ENCODE measurements at places on chromosomes 5 and 9.

DNA sequence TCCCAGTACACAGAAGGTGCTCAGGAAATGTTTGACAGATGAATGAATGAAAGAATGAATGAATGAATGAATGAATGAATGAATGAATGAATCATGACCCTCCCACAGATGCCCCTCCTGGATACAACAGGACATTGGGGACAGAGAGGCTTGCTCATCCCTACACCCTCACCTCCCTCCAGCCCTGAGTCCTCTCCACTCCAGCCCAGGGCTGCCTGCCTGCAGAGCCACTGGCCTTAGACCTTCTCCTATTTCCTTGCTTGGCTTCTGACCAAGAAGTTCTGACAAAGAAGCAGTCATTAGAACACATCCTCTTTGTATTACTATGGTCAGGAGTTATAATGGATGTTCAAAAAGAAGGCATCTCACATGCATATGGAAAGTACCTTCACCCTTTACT is 240.7 kb upstream of the DAPK1 start:
- H3K27me3 ChIP-seq: no peaks in the 10 kb centered on the region
- no peak overlapping the region for H3K4me3 ChIP-seq
- no peak overlapping the region for H3K27ac ChIP-seq
- H3K4me1 ChIP-seq: peaks cover 25% of the 10 kb centered on the region
- H3K36me3 ChIP-seq: no peaks in the 10 kb centered on the region

DNA sequence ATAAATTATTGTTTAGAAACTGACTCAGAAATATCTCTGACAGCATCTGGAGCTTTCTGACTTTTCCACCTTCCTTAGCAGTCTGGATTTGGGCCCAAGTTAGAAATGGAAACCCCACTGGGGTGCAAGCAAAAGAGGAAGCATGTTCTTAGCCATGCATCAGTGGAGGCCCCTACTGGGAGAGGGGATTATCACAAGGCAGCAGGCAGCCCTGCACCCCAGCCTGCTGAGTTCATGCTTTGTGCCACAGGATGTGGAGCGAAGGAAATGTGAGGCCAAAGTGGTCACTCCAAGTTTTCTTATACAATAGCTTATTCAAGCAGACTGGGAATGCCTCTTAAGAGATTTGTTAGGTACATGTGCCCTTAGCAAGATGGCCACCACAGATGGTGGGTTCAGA is 146.5 kb upstream of the TLX3 start:
- H3K4me3 ChIP-seq: no peak overlapping the region
- H3K36me3 ChIP-seq: no peaks in the 10 kb centered on the region
- 0 out of 2 replicates have a peak, but pooled peaks cover 2% of the 10 kb centered on the region for H3K4me1 ChIP-seq
- H3K27ac ChIP-seq: no peak overlapping the region

DNA sequence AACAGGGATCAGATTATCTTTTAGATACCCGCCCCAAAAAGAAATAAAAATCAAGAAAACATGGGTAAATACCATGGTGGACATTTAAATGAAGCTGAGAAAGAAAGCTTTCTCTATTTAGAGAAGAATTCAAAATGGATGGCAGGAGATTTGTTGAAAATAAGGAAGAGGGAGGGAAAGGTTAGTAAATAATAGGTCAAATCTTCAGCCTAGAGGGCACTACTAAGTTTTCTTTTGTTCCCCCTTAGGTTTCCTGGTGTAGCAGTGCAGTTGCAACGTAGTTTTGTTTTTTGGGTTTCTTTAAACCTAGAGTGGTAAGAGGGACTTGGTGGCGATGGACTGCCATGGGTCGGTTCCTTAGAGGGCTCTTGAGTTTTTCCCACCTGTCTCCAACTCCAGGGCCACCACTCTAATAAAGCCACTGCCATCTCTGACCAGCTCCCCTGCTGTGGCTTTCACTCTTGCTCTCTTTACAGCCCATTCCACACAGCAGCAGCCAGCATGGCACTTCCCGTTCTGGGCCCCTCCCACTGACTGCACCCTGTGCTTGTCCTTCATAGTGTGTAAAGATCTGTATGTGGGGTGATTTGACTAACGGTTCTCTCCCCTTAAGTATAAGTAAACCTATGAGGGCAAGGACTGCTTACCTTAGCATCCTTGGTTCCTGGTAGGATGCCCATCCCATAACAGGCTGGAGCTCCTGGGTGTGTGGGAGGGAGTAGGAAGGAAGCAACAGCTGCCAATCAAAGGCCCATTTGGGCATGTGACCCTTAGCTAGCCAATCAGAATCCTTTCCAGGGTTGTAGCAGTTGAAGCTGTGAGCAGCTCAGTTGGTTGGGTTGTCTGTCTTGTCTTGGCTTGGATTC is 118.3 kb downstream of the SLC1A3 start:
- no peak overlapping the region for H3K27ac ChIP-seq
- no peak overlapping the region for H3K4me3 ChIP-seq
- no peaks in the 10 kb centered on the region for H3K4me1 ChIP-seq
- no peaks in the 10 kb centered on the region for H3K36me3 ChIP-seq

GRCh38 chr9:31669311-31669710 is 715.1 kb upstream of the ACO1 start:
- H3K36me3 ChIP-seq: no peaks in the 10 kb centered on the region
- no peak for DNase-seq
- no peak overlapping the region for H3K4me3 ChIP-seq
- H3K27ac ChIP-seq: no peak overlapping the region

DNA sequence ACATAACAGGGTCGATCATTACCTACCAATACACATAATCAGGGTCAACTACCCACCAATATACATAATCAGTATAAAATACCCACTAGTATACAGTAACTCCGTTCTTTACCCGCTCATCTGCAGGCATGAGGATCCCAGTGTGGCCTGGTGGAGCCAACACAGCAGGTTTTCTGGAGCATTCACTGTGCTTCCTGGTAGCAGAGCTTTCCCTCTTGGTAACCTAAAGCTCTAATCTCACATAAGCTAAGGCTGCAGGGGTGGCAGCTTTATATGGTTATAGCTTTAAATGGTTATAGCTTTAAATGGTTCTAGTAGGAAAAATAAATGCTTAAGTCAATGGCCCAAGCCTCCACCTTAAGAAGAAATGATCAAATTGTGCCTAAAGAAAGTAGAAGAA is 11.9 kb downstream of the LCN1 start:
- H3K4me1 ChIP-seq: no peaks in the 10 kb centered on the region
- H3K27me3 ChIP-seq: peaks cover 19% of the 10 kb centered on the region
- H3K27ac ChIP-seq: no peak overlapping the region
- no peak for DNase-seq
- H3K36me3 ChIP-seq: no peaks in the 10 kb centered on the region

DNA sequence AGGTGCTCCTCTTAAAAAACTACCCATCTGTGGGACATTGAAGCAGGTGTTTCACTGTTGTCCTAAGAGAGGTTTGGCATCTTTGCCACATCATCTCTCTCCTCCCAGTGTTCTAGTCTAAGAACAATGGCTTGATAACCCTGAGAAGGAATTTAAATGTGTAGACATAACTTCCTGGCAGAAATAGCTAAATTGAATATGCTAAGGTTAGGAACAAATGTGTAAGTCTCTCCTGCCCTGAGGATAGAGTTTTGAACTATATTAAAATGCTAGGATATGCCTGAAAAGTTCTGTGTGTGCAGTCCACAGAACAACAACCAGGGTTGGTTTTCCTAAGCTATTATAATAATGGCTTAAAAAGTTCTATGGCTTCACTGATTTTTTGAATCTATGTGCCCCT is 106.6 kb downstream of the LRRC70 start:
- H3K4me1 ChIP-seq: 0 out of 2 replicates have a peak, but pooled peaks cover 3% of the 10 kb centered on the region
- H3K27ac ChIP-seq: no peak overlapping the region
- H3K27me3 ChIP-seq: no peaks in the 10 kb centered on the region
- H3K4me3 ChIP-seq: no peak overlapping the region

- no peak overlapping the region for H3K4me3 ChIP-seq
- H3K27me3 ChIP-seq: no peaks in the 10 kb centered on the region
- no peak overlapping the region for H3K27ac ChIP-seq
- no peaks in the 10 kb centered on the region for H3K4me1 ChIP-seq
- no peak for DNase-seq
These were observed 129.1 kb upstream of the FSTL4 start for GRCh38 chr5:133741396-133741795.

- H3K4me1 ChIP-seq: peaks cover 25% of the 10 kb centered on the region
- no peaks in the 10 kb centered on the region for H3K27me3 ChIP-seq
- DNase-seq: peak; percentile 47
These were observed 4.2 kb upstream of the PTGES start for GRCh38 chr9:129757045-129757444.

DNA sequence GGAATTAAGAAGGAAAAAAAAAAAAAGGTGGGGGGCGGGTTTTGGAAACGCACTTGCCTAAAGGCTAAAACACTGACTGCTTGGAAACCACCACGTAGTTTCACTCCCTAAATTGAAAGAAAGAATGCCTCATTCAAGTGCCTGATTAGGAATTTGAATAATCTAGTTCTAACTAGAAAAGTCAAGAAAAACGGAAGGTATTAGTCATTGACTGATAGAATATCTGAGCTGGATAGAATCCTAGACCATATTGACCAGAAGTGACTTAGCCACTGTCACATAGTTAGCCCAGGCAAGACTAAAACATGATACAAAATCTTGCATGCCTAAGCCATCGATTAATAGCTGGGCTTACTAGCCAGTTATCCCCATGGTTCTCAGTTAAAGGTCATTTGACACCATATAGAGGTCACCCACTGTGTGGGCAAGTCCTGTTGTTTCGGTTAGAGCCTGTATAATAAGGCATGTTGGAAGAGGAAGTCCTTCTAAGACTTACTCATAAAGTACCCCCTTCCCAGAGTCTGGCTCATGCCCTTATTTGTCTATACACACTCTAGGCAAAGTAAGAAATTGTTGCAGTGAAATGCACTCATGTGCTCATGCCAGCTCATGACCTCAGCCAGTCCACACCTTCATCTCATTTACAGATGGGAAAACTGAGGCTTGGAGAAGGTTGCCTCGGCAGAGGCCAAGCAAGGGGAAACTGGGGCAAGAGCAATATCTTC is 40.2 kb downstream of the SH3RF2 start:
- DNase-seq: no peak
- H3K36me3 ChIP-seq: no peaks in the 10 kb centered on the region
- H3K27ac ChIP-seq: no peak overlapping the region
- no peaks in the 10 kb centered on the region for H3K4me1 ChIP-seq
- H3K4me3 ChIP-seq: no peak overlapping the region

DNA sequence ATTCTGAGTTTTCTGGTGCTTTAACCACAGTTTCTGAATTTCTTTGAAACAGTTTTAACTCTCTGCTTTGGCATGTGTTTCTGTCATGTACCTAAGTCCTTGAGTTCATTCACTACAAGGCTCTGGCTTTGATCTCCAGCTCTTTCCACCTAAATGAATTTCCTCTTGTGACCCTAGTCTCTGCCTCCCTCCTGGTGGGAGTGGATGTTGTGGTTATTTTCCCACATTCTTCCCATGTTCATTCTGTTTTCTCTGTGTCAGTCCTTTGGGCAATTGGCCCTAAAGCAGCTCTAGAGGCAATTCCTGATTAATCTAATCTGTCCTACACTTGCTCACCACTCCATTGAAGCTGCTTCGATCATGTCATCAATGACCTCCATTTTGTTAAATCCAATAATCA is 28.4 kb upstream of the DPYSL3 start:
- H3K4me1 ChIP-seq: peaks cover 27% of the 10 kb centered on the region
- H3K27ac ChIP-seq: no peak overlapping the region
- H3K27me3 ChIP-seq: no peaks in the 10 kb centered on the region
- H3K36me3 ChIP-seq: no peaks in the 10 kb centered on the region
- no peak overlapping the region for H3K4me3 ChIP-seq
- no peak for DNase-seq

DNA sequence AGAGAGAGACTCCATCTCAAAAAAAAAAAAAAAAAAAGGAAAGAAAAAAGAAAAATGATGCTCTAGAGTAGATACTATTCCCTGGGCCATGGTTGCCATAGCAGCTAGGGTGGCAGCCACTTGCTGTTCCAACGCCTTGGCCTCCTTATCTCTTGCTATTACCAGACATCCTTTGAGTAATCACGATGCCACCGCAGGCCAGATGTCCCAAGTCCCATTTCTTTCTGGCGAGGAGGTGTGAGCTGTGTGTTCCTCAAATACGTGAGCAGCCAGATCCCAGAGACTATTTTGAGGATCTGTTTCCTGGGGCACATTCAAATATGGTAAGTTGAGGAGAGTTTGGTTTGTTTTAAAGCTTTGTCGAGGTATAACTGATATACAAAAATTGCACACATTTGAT is 23.4 kb upstream of the GFPT2 start:
- H3K27ac ChIP-seq: no peak overlapping the region
- no peak overlapping the region for H3K4me3 ChIP-seq
- H3K36me3 ChIP-seq: no peaks in the 10 kb centered on the region
- DNase-seq: no peak

- DNase-seq: peak; percentile 16
- H3K4me3 ChIP-seq: no peak overlapping the region
- no peak overlapping the region for H3K27ac ChIP-seq
- no peaks in the 10 kb centered on the region for H3K4me1 ChIP-seq
These were observed 2.6 kb upstream of the GABRB2 start for GRCh38 chr5:161549106-161549505.

DNA sequence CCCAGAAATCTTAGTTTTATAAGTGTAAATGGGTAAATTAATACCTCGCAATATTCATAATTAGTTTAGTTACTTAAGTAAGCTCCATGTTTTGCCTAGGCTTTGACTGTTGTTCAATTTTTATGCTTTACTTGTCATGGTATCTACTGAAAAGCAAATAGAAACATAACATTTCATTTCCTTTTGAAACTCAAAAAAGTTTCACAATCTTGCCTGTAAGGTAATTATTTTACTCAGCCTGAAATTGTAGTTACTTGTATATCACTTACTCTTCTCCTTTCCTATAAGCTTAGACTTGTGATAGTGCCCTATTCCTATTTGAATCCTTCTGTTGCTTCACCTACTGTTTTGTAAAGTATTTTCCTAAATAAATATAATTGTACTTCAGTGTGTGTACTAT is 914.4 kb upstream of the COX7C start:
- no peaks in the 10 kb centered on the region for H3K27me3 ChIP-seq
- H3K27ac ChIP-seq: no peak overlapping the region
- DNase-seq: no peak
- H3K4me3 ChIP-seq: no peak overlapping the region
- no peaks in the 10 kb centered on the region for H3K4me1 ChIP-seq

DNA sequence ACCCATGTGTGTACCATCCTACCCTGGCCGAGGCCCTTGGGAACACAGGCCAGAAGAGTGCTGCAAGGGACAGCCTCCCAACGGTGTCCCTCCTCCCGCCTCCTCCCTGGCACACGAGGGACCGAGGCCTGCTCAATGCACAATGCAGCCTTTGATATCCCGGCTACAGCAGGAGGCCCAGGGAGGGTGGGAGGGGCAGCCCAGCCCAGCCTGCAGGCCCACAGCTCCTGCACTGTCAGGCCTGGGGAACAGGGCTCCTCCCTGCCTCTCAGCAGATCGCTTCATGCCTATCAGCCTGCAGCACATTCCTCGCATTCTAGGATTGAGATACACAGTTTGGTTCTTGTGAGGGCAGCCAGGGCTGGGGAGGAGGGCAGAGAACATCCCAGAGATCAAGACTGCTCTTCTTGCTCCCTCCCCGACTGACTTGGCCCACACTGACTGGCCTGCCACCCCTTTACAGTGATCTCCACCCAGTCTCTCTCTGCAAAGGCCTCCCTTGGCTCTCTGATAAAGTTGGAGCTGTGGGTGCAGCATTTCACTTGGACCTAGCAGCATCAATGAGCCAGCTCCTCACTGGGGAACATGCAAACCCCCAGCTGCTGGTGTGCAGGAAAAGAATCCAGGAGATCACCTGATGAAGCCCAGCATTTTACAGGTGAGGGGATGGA is at the start of gene SH3TC2:
TSS of gene SH3TC2 (minus strand) at position 46 of the 671 bp plus-strand sequence. CDS start at position 6, 40 bp downstream.
- H3K36me3 ChIP-seq: no peaks in the 10 kb centered on the region
- H3K27ac ChIP-seq: peak within 1 kb of the TSS; percentile 72
- no peak within 1 kb of the TSS for H3K4me3 ChIP-seq

- no peak overlapping the region for H3K4me3 ChIP-seq
- H3K36me3 ChIP-seq: no peaks in the 10 kb centered on the region
- no peaks in the 10 kb centered on the region for H3K4me1 ChIP-seq
- peaks cover 9% of the 10 kb centered on the region for H3K27me3 ChIP-seq
- no peak overlapping the region for H3K27ac ChIP-seq
These were observed 10.8 kb downstream of the GFRA3 start for GRCh38 chr5:138263581-138263980.

All from GM23248 (cell line).